ENCODE measurements at places on chromosomes 11 and 22.

GRCh38 chr11:69443138-69443967 lies 38.1 kb upstream of the LINC01488 start:
- DNase-seq, result peak; percentile 95

DNA sequence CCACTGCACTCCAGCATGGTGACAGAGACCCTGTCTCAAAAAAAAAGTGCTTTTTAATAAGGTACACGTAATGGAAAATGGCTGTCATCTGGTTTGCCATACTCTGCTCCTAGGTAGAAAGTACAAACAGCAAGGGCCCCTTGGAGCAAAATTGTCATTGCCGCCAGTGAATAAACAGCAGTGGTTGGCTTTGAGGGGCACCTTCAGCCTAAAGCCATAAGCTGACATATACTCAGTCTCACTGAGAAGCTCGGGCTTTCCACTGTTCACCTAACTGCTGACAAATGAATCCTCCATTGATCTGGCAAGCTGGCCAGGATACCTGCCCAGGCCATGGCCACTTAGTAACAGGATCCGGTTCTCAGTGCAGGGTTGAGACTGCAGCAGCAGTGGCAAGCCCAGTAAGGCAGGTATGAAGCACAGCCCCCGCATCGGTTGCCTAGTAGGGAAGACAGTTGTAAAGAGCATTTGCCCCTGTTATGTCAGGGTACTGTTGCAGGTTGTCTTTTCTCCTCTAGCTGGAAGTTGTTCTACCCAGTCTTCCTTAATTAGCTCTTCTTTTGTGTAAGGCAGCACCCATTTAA lies 38.8 kb downstream of the MARK2 start:
- no peak for DNase-seq

DNA sequence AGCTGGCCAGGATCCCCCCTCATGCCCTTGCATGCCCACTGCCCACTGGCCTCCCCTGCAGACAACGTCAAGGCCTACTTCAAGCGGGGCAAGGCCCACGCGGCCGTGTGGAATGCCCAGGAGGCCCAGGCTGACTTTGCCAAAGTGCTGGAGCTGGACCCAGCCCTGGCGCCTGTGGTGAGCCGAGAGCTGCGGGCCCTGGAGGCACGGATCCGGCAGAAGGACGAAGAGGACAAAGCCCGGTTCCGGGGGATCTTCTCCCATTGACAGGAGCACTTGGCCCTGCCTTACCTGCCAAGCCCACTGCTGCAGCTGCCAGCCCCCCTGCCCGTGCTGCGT lies 7.9 kb downstream of the AIP start:
- no peak for DNase-seq

DNA sequence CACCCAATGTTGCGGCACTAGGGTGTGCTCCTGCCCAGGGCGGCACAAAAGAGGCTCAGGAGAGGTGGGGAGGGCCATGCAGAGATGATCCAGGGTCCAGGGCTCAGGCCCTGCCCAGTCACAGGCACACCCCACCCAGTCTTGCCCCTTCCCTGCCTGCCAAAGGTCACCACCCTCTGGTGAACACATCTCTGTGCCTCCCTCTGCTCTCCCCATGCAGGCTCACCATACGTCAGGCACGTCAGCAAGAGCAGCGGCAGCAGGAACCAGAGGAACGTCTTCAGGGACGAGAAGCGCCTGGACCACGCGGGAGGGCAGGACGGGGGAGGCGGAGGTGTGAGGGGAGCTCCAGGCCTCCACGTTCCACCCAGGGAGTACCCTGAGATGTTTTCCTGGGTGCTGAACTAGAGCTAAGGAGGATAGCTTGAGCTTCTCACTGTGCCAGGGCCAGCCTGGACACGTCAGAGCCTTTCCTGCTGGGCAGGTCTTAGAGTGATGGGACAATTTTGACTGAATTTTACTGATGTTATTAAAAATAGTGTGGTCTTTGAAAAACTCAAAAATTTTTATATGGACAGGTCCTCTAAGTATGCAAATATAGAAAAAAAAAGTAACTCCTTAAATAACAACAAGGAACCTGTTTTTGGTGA lies 7.2 kb downstream of the SUN2 start:
- DNase-seq, result no peak

DNA sequence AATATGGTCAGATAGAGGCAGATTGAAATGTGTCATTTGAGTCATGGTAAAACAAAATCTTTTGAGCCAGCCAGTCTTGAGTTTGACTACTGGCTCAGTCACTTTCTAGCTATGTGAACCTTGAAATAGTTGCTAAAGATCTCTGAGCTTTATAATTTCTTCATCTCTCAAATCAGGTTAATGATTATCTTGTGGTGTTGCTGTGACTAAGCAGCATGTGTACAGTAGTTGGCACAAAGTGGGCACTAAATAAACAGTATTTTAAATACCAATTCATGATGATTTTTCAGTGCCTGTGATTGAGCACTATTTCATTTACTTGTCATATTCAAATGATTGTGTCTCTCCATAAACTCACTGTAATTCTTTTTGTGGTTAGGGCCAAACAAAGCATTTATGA lies 70.8 kb downstream of the RAB38 start:
- DNase-seq, result no peak

DNA sequence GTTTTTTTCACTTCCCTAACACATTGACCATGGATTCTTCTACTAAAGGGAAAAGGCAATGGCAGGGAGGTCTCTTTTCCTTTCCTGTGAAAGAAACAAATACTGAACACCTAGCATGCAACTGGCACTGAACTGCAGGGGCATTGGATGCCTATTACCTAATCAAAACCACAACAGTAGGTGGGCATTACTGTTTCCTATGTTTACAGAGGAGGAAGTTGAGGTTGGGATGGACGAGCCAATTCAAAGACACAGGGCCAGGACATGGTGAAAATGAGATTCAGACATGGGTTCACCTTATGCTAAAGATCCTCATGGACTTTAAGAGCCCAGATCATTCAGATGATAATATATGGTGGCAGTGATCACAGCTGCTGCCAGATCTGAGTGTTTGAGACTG lies 407.0 kb downstream of the MIAT start:
- DNase-seq, result no peak

DNA sequence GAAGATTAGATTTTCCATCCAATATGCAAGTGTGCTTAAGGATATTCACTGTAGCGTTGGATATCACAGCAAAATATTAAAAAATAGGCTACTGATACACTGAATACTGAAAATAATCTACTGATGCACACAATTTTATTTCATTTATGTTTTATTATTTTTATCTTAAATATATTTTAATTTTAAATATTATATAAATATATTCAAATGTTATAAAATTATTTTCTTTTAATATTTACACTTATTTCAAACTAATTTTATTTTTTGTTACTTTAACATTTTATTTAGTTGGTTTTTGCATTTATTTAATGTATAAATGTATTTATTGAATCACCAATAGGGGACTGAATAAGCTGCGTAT lies 12.3 kb downstream of the MMP3 start:
- no peak for DNase-seq

DNA sequence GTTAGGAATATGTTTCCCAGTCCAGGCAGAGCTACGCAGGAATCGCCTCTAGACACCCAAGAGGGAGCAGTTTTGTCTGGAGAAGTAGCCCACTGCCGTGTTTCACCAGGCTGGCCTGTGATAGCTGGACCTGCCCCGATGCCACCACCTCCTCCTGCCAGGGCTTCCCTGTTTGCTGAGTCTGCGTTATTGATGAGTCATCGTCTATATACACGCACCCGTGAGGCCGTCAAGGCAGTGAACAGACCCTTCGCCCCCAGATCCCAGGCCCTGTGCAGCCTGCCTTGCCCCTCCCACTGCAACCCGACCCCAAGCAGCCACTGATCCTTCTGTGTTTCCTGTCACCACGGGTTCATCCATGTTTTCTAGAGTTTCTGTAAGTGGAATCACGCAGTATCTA lies 141.9 kb downstream of the IGLL1 start:
- DNase-seq, result no peak

DNA sequence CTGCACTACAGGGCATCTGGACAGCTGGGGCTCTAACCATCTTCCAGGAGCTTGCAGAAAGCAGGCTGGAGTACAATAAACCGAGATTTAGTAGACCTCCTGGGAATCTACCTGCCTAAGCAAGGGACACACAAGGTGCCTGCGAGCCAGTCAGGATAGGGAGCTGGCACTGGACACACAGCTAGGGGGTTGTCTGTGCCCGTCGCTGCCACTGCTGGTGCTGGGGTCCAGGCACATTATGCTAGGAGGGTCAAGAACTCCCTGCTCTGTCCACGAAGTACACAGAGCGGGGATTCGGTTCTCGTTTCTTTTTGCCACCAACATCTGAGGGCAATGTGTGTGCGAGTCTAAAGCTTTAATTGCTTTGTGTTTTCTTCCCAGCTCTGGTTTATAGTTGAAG lies 4.2 kb downstream of the RIC8A start:
- DNase-seq, result no peak

DNA sequence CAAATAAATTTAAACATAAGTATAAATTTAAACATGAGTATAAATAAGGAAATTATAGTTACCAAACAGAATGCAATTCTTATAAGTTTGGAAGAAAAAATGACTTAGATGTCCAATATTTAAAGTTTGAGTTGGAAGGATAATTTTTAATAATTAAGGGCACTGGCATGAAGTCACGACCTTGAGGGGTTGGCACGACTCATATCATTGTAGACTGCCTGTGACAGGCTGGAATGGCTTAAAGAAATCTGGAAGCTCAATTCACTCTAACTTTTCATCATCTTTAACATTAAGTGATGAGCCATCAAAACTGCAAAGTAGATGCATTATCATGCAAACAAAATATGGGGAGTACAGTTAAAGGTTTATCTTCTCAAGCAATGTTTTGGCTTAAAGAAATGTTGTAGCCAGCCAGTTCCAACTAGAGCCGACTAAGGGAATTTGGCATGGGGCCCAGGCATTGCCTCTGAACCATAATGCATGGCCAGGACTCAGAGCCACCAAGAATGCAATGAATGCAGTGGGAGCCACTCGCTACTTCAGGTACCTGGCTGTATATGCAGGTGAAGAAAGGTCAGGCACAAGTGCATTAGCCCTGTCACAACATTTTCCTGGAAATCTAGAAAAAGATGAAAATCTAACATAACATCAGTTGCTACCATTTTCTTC lies 33.4 kb downstream of the PGR start:
- DNase-seq, result no peak

DNA sequence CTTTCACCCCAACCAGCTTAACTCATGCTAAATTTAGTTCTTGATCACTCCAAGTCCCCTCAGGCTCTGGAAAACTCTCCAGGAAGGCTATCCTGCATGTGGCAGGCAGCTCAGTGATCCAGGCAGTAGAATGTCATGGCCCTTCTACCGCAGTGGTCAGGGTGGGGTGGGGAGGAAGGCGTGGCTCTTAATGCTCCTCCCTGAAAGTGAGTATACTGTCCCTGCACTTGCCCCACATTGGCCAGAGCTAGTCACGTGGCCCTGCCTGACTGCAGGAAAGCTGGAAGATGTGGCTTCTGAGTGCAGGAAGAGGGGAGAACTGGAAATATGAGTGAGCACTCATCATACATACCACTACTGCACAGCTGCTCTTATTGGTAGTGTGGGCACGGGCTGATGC lies 102.1 kb downstream of the GRAMD1B start:
- no peak for DNase-seq

GRCh38 chr22:37358917-37359316 lies 68.4 kb downstream of the ELFN2 start:
- no peak for DNase-seq

DNA sequence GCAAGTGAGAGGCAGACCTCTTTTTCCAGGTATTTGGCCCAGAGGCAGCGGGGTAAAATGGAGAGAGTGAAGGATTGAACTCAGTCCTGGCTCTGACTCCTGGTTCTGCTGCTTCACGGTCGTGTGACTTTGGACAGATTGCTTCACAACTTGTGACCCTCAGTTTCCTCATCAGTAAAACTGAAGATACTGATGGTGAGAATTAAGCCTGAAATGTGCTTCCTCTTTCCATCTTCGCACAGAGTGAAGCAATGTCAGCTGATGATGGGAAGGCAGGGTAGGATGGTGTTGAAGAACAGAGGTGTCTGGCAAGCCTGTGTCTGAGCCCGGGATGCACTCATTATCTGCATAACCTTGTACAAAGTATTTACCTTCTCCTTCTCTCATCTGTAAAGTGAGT lies 59.0 kb downstream of the UBASH3B start:
- DNase-seq, result no peak

- no peak for DNase-seq
Measured at GRCh38 chr22:32255726-32256125, 579 bp upstream of the SLC5A4 start.

DNA sequence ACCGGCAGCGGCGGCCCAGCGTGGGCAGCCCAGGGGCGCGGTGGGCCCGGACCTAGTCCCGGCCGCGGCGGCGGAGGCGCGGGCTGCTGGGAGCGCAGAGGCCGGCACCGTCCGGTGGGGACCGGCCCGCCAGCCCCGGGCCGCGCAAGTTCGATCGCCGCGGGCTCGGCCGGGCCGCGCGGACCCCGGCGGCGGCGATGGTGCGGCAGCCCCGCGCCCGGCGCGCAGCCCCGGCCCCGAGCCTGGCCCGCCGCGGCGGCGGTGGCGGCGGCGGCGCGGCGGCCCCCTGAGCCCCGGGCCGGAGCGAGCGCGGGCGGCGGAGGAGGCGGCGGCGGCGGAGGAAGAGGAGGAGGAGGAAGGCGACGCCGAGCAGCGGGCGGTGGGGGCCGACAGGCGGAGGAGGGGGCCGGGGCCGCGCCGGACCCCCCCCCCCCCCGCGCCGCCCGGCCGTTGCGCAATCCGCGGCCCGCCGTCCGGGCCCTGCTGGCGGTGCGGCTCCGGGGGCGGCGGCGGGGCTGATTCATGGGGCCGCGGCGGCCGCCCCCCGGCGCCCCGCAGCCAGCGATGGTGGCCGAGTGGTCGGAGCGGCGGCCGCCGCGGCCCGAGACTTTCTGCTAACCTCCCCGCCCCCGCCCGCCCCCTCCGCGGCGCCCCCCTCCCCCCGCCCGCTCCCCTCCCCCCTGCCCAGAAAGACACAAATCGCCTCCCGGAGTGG lies 1251.9 kb downstream of the BRD1 start:
- no peak for DNase-seq

GRCh38 chr22:28873183-28873963 lies 10.0 kb upstream of the ZNRF3 start:
- DNase-seq, result no peak

GRCh38 chr11:64764040-64764611 lies 4.4 kb upstream of the PYGM start:
- no peak for DNase-seq

GRCh38 chr11:128297091-128297651 lies 290.2 kb downstream of the ETS1 start:
- DNase-seq, result no peak

DNA sequence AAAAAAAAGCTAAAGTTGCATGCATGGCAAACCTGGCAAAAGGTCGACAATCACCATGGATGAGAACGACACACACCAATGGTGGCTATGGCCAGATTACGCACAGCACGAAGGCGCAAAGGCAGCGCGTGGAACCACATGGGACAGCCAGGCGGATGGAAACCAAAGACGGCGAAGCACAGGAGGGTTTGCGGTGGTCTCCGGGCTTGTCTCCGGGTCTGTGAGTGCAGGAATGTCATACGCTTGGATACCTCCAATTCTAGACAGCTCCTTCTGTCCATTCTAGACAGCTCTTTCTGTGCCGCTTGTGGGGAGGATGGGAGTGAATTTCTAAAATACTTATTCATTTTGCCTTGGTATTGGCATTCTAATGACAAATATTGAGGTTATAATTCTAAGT lies 685.4 kb downstream of the BRD1 start:
- no peak for DNase-seq

- peak; percentile 78 for DNase-seq
Measured at GRCh38 chr11:121722431-121723245, 269.9 kb upstream of the SORL1-AS1 start.

GRCh38 chr11:75925785-75926164 lies 110.8 kb downstream of the UVRAG start:
- no peak for DNase-seq

All from right lung (tissue), 10 donors.